NCI-H446 (cell line): ENCODE measurements at places on chromosomes 12 and 14.
A peak's percentile ranks its signal among the peaks of the same experiment; 100 is the strongest.

GRCh38 chr14:49549881-49550280 lies 36.3 kb downstream of the RPS29 start:
- DNase-seq, result no peak

- peak; percentile 78 for DNase-seq
Measured at GRCh38 chr14:77041881-77042545, 13.5 kb upstream of the IRF2BPL start.

- no peak for DNase-seq
Measured at GRCh38 chr12:80556566-80556965, 112.5 kb downstream of the PTPRQ start.

- DNase-seq, result no peak
Measured at GRCh38 chr12:15830538-15830937, 41.4 kb upstream of the EPS8 start.

- no peak for DNase-seq
Measured at GRCh38 chr14:71372411-71372838, 465.2 kb downstream of the PCNX1 start.

DNA sequence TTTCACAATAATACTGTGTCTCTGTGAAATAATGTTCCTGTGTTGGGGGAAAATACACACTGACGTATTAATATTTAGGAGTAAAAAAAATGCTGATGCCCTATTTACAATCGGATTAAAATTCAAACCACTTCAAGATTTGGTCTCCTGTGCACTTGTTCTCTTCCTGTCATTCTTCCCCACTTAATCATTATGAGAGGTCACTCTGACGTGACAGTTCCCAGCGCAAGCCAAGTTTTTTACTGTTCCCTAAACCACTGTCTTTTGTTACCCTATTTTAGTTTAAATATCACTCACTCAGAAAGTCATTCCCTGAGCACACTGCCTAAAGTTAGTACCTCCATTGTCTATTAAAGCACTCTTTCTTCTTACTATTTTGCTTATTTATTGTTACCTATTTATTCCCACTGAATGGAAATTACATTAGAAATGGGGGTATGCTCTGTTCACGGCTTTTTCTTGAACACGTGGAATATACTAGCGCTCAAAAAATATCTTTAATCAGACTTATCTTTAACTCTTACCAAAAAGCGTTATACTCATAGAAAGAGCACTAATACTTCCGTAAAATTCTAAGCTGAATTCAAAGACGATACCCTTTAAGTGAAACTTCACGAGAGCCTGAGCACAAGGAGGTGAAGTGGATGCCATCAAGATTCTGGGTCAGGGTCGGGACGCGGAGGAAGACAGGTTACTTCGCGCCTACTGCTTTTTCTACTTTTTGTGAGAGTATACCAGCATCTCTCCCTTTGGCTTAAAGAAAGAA lies 670 bp upstream of the PSMA3 start:
- DNase-seq, result peak; percentile 79

DNA sequence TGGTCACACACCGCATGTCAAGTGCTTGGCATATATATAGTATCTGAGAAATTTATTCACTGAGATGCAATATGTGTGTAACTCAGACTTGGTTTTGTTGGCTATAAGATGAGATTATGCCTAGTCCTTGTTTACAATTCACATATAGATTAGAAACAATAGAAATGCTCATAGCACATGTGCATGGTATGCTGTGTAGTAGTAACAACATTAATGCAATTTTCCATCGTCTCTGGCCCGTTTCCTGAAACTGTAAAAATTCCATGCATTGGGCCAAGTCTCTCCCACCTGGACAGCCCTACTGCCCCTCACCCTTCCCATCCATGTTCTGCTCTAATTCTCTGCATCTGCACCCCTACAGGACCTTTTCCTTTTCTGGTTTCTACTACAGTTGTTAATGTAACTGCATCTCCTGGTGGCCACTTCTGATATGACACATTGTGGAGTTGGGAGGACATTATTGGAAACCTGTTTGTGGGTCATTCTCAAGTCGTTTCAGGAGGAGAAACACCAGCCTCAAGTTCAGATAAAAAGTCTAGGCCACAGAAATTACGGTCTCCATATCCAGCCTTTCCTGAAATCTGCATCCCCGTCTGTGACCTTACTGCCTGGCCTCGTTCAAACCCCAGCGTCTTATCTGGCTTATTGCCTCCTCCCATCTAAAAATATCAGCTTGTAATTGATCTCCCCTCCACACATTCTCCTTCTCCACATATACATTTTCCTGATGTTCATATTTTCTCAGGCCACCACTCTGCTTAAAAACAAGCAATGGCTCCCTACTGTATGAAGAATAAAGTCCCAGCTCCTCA lies 37.5 kb downstream of the EMP1 start:
- peak; percentile 65 for DNase-seq
